Activated naive CD8-positive, alpha-beta T cell treated with anti-CD3 and anti-CD28 coated beads, Interleukin-2, amount 10 ng/mL, durations not matched to agents 7 days and 5 days (primary cell): ENCODE measurements at places on chromosomes 16 and 17. TPM values are rescaled to one million over a fixed set of nuclear protein-coding genes. Genes with fewer than 3 reads are reported as not detected.

ERAL1 gene
- total RNA-seq = 37.6 TPM

PPP4C gene
- total RNA-seq = 133 TPM

TNFSF13 gene
- 8.4 TPM for total RNA-seq

C1QL1 gene
- not detected for total RNA-seq

CTRB2 gene
- total RNA-seq = not detected

CSH2 gene
- not detected for total RNA-seq

ARHGAP44 gene
- total RNA-seq = not detected

RCVRN gene
- total RNA-seq = not detected

CBFA2T3 gene
- total RNA-seq = 0.08 TPM

BRIP1 gene
- 20.1 TPM for total RNA-seq

CACNA1H gene
- 2.0 TPM for total RNA-seq

DNA sequence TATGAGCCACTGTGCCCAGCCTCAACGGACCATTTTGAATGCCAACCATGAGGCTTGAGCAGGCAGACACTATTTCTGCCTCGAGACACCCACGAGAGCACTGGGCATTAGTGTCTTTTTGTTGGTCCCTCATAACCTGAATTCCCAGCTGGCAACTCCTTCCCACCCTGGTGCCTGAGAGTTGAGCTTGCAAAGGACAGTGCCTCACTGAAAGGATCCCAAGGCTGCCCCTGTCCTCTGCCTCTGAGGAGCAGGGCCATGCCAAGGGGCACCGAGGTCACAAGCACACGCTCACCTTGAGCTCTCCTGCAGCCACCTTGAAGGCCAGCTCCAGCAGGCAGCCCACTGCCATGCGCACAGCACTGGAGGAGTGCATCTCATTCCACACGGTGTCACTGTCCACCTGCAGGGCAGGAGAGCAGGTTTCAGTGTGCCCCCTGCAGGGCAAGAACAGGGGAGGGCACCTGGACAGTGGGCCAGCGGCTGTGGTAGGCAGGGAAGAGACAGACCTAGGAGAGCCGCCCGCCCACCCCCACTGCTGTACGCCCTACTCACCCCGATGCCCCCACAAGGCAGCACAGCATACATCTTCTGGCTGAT lies 12.8 kb downstream of the G6PC3 start:
- peaks cover 5% of the 10 kb centered on the region for H3K36me3 ChIP-seq
- no peak for DNase-seq
- no peaks in the 10 kb centered on the region for H3K27me3 ChIP-seq
- H3K4me1 ChIP-seq = peaks cover 4% of the 10 kb centered on the region

- H3K4me1 ChIP-seq = peaks cover 19% of the 10 kb centered on the region
- H3K36me3 ChIP-seq = no peaks in the 10 kb centered on the region
- H3K27ac ChIP-seq = no peak overlapping the region
Measured at GRCh38 chr16:79288066-79288465, 312.5 kb downstream of the MAF start.

DNA sequence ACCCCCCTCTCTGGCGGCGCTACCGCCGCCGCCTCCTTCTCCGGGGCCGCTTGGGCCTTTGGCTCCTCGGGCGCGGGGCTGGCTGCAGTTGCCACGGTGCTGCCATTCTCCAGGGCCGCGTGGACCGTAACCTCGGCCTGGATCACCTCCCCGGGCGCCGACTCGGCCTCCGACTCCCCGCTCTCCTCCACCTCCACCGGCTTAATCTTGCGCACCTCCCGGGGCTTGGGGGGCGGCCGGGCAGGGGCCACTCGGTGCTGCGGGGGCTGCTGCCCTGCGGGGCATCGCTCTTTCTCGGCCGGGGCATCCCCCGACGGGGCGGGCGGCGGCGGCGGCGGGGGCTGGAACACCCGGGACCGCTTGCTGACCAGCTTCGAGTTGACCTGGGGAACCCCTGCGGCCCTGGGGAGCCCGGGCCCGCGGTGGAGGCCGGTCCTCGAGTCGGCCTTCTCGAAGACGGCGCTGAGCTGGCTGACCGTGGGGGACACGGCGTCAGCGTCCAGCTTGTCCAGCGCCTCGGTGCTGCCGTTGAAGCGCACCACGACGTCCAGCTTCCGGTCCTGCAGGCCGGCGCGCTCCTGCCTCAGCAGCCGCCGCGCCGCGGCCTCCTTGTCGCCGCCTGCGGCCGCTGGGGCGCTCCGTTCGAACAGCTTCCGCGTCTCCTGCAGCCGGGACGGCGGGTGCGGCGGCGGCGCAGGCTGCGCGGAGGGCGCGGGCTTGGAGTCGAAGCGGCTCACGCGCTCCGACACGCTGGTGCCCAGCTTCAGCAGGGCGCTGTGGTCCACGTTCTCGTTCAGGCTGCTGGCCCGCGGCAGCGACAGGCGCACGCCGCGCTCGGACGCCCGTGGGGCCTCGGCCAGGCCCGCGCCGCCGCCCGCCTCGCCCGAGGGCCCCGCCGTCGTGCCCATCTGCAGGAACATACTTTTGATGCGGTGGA lies 792 bp downstream of the PPP1R9B start:
- H3K4me1 ChIP-seq = peaks cover 37% of the 10 kb centered on the region
- H3K27ac ChIP-seq = peak overlapping the region; percentile 86
- H3K27me3 ChIP-seq = no peaks in the 10 kb centered on the region
- H3K36me3 ChIP-seq = peaks cover 21% of the 10 kb centered on the region
- peak; percentile 77 for DNase-seq

GRCh38 chr17:39627047-39627711 lies 427 bp downstream of the PPP1R1B start:
- H3K4me1 ChIP-seq = peaks cover 15% of the 10 kb centered on the region
- peak overlapping the region; percentile 57 for H3K4me3 ChIP-seq
- no peaks in the 10 kb centered on the region for H3K36me3 ChIP-seq

- DNase-seq = peak; percentile 78
- H3K27me3 ChIP-seq = peaks cover 39% of the 10 kb centered on the region
- peaks cover 20% of the 10 kb centered on the region for H3K4me1 ChIP-seq
- H3K4me3 ChIP-seq = peak overlapping the region; percentile 71
- no peak overlapping the region for H3K27ac ChIP-seq
- no peaks in the 10 kb centered on the region for H3K36me3 ChIP-seq
Measured at GRCh38 chr16:2964475-2965336, 631 bp downstream of the KREMEN2 start.

- H3K4me3 ChIP-seq = peak overlapping the region; percentile 21
- H3K27me3 ChIP-seq = peaks cover 6% of the 10 kb centered on the region
- no peak for DNase-seq
- H3K4me1 ChIP-seq = peaks cover 11% of the 10 kb centered on the region
Measured at GRCh38 chr16:82700541-82701235, 73.9 kb downstream of the CDH13 start.

DNA sequence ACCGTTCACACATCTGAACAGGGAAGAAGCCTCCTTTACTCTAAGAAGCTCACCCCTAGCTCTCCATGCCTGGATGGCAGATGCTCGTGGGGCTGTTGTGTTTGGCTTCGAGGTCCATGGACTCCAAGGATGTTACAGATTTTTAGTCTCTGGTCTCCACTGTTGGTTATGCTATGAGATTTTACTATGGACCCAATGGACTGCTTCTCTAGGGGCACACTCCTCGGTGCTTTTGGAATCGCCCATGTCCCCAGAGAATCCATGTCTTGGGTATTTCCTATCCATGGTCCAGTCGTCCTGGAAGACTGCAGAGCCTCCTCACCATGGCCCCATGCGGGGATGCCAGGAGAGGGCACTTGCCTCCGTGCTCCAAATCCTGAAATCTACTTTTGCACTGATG lies 83.4 kb downstream of the KCNJ12 start:
- H3K4me1 ChIP-seq = peaks cover 21% of the 10 kb centered on the region
- no peak overlapping the region for H3K27ac ChIP-seq
- H3K27me3 ChIP-seq = peaks cover 20% of the 10 kb centered on the region
- DNase-seq = no peak
- H3K36me3 ChIP-seq = no peaks in the 10 kb centered on the region

- DNase-seq = no peak
- peaks cover 15% of the 10 kb centered on the region for H3K27me3 ChIP-seq
- no peaks in the 10 kb centered on the region for H3K4me1 ChIP-seq
- H3K27ac ChIP-seq = no peak overlapping the region
- no peak overlapping the region for H3K4me3 ChIP-seq
- no peaks in the 10 kb centered on the region for H3K36me3 ChIP-seq
Measured at GRCh38 chr17:51500454-51500853, 240.1 kb downstream of the UTP18 start.

GRCh38 chr16:86455640-86456039 lies 54.7 kb upstream of the FOXF1 start:
- H3K4me3 ChIP-seq = no peak overlapping the region
- no peak for DNase-seq
- H3K36me3 ChIP-seq = no peaks in the 10 kb centered on the region
- H3K4me1 ChIP-seq = no peaks in the 10 kb centered on the region

GRCh38 chr17:1083451-1084187 lies 86.7 kb downstream of the TIMM22 start:
- peaks cover 8% of the 10 kb centered on the region for H3K36me3 ChIP-seq
- no peak overlapping the region for H3K4me3 ChIP-seq
- H3K27me3 ChIP-seq = no peaks in the 10 kb centered on the region
- no peak overlapping the region for H3K27ac ChIP-seq

- peaks cover 38% of the 10 kb centered on the region for H3K27me3 ChIP-seq
- DNase-seq = no peak
- H3K36me3 ChIP-seq = peaks cover 19% of the 10 kb centered on the region
- H3K4me3 ChIP-seq = peak overlapping the region; percentile 73
- H3K27ac ChIP-seq = peak overlapping the region; percentile 85
Measured at GRCh38 chr16:66752379-66752778, 970 bp upstream of the DYNC1LI2 start.

GRCh38 chr17:15180121-15180561 lies 85.0 kb downstream of the PMP22 start:
- no peaks in the 10 kb centered on the region for H3K4me1 ChIP-seq
- no peak for DNase-seq
- H3K27me3 ChIP-seq = peaks cover 3% of the 10 kb centered on the region
- no peak overlapping the region for H3K27ac ChIP-seq
- no peaks in the 10 kb centered on the region for H3K36me3 ChIP-seq

- peaks cover 7% of the 10 kb centered on the region for H3K27me3 ChIP-seq
- H3K27ac ChIP-seq = no peak overlapping the region
- no peak for DNase-seq
- no peaks in the 10 kb centered on the region for H3K36me3 ChIP-seq
- H3K4me3 ChIP-seq = no peak overlapping the region
Measured at GRCh38 chr17:55281649-55282378, 17.1 kb downstream of the HLF start.

- no peaks in the 10 kb centered on the region for H3K36me3 ChIP-seq
- no peak overlapping the region for H3K4me3 ChIP-seq
- no peak for DNase-seq
Measured at GRCh38 chr16:13414154-13414553, 505.8 kb upstream of the ERCC4 start.

- DNase-seq = peak; percentile 42
- peak overlapping the region; percentile 58 for H3K4me3 ChIP-seq
- H3K36me3 ChIP-seq = peaks cover 29% of the 10 kb centered on the region
- peak overlapping the region; percentile 49 for H3K27ac ChIP-seq
- peaks cover 47% of the 10 kb centered on the region for H3K4me1 ChIP-seq
Measured at GRCh38 chr16:28136751-28137434, 73.4 kb upstream of the GSG1L start.

- peaks cover 4% of the 10 kb centered on the region for H3K4me1 ChIP-seq
- no peak for DNase-seq
- no peaks in the 10 kb centered on the region for H3K27me3 ChIP-seq
- no peak overlapping the region for H3K4me3 ChIP-seq
- H3K36me3 ChIP-seq = peaks cover 20% of the 10 kb centered on the region
- H3K27ac ChIP-seq = no peak overlapping the region
Measured at GRCh38 chr16:23615805-23616204, 19.7 kb upstream of the NDUFAB1 start.

DNA sequence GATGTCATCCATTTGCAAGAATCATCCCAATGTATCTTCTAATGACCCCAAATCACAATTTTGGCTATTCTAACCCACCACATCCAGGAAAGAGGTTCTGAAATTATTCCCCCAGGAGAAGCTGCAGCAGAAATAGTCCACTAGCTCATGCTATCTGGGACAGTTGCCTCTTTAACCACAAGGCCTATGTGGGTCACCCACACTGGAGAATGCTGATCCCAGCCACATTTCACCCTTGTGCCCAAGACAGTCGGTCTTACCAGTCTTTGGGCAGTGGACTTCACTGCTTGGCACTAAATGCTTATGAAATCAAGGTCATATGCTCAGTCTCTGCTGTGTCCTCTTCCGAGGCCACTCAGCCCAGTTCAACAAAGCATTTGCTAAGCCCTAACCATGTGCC lies 27.0 kb downstream of the ABCC12 start:
- H3K27ac ChIP-seq = no peak overlapping the region
- no peaks in the 10 kb centered on the region for H3K36me3 ChIP-seq
- peaks cover 4% of the 10 kb centered on the region for H3K27me3 ChIP-seq
- DNase-seq = no peak
- no peak overlapping the region for H3K4me3 ChIP-seq

DNA sequence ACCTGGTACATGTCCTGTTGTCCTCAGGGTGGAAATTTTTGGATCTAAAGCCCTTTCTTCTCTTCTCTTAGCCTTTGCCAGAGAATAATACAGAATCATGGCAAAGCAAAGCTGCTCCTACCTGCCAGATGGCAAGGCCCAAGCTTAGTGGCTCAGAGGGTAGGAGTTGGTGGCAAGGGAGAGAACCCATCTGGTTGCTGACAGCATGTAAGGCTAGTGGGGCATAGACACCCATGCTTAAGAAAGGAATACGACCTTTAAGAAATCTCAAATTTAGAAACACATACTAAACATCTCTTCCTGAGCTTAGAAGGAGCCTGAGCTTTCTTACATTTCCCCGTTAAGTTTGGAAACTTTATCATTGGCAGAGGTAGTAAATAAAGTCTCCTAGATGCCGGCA lies 395.0 kb upstream of the SOX9 start:
- no peak overlapping the region for H3K4me3 ChIP-seq
- no peaks in the 10 kb centered on the region for H3K27me3 ChIP-seq
- no peak overlapping the region for H3K27ac ChIP-seq

- no peak overlapping the region for H3K27ac ChIP-seq
- H3K4me1 ChIP-seq = no peaks in the 10 kb centered on the region
- H3K27me3 ChIP-seq = peaks cover 8% of the 10 kb centered on the region
- no peak overlapping the region for H3K4me3 ChIP-seq
- no peak for DNase-seq
Measured at GRCh38 chr17:50828508-50829170, 6.7 kb upstream of the WFIKKN2 start.

- no peak overlapping the region for H3K27ac ChIP-seq
- DNase-seq = no peak
- peaks cover 19% of the 10 kb centered on the region for H3K4me1 ChIP-seq
- peaks cover 5% of the 10 kb centered on the region for H3K27me3 ChIP-seq
- H3K4me3 ChIP-seq = no peak overlapping the region
Measured at GRCh38 chr16:57316390-57317017, 32.0 kb upstream of the PLLP start.

- no peak overlapping the region for H3K4me3 ChIP-seq
- H3K27ac ChIP-seq = no peak overlapping the region
- peaks cover 8% of the 10 kb centered on the region for H3K36me3 ChIP-seq
Measured at GRCh38 chr17:73650617-73651200, 6.5 kb upstream of the SDK2 start.
